Fibroblast of skin of right quadriceps (primary cell): ENCODE measurements at places on chromosomes 2 and 18.

DNA sequence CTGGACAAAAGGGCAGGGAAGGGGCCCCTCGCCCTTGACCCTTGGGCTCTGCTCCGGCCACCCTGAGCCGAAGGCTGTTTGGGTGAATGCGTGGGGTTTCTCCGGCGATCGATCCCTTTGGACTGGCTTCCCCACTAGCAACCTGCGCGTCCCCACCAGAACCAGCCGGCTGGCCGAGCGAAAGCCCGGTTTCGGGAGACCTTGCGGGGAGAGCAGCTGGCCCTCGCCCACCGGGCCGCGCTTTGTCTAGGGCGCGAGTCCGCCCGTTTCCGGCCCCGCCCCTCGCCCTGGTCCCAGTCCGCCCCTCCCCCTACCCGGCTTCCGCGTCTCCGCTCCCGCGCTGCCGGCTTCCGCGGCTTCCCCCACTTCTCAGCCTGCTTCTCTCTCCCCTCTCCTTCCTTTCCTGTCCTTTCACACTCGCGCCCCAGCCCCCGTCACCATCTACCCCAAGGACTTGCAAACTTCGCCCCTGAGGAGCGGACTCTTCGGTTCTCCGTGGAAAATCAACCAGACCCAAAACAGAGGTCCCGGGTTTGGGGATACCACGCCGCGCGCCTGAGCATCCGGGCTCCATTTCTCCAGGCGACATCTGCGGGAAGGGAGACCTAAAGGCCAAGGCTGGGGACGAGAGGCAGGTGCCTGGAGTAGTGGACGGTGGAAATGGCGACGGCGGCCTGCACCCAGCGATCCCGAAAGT lies 48.0 kb upstream of the ATP6V1B1 start:
- DNase-seq, result no peak

DNA sequence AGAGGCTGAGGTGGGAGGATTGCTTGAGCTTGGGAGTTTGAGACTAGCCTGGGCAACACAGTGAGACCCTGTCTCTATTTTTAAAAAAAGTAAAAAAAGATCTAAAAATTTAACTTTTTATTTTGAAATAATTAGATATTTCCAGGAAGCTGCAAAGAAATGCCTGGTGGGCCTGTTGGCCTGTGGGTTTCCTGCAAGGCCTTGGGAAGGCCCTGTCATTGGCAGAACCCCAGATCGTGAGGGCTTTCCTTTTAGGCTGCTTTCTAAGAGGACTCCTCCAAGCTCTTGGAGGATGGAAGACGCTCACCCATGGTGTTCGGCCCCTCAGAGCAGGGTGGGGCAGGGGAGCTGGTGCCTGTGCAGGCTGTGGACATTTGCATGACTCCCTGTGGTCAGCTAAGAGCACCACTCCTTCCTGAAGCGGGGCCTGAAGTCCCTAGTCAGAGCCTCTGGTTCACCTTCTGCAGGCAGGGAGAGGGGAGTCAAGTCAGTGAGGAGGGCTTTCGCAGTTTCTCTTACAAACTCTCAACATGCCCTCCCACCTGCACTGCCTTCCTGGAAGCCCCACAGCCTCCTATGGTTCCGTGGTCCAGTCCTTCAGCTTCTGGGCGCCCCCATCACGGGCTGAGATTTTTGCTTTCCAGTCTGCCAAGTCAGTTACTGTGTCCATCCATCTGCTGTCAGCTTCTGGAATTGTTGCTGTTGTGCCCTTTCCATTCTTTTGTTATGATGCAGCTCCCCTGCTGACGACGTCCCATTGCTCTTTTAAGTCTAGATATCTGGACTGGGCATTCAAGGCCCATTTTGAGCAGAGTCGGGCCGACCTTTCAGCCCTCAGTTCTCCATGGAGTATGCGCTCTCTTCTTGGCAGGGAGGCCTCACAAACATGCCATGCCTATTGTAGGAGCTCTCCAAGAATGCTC lies 6.6 kb downstream of the PROC start:
- no peak for DNase-seq

GRCh38 chr2:25202275-25202674 lies 33.9 kb upstream of the POMC start:
- DNase-seq, result no peak

GRCh38 chr2:120914839-120915521 lies 179.3 kb downstream of the GLI2 start:
- DNase-seq, result peak; percentile 89

- no peak for DNase-seq
These were observed 355.2 kb downstream of the GALNT13 start for GRCh38 chr2:154226931-154227330.

DNA sequence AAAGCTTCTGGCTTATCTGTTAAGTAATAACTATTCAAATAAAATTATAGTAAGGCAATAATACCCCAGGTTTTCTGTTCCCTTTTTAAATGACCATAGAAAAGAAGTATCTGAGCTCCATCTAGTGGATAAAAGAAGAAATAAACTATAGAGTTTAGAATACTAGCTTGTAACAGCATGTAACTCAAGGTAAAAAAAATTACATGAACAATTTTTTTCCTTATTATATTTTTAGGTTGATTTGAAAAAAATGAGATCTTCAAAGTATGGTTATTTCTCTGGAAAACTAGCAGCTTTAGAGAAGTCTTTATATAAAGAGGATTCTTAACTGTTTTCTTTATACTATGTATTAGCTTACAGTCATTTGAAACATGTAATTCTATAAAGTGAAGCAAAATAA lies 58.1 kb downstream of the NCKAP1 start:
- peak; percentile 23 for DNase-seq

- peak; percentile 92 for DNase-seq
These were observed 57.5 kb downstream of the DTNA start for GRCh38 chr18:34767601-34768027.

GRCh38 chr2:199131136-199131655 lies 326.5 kb downstream of the SATB2 start:
- no peak for DNase-seq

DNA sequence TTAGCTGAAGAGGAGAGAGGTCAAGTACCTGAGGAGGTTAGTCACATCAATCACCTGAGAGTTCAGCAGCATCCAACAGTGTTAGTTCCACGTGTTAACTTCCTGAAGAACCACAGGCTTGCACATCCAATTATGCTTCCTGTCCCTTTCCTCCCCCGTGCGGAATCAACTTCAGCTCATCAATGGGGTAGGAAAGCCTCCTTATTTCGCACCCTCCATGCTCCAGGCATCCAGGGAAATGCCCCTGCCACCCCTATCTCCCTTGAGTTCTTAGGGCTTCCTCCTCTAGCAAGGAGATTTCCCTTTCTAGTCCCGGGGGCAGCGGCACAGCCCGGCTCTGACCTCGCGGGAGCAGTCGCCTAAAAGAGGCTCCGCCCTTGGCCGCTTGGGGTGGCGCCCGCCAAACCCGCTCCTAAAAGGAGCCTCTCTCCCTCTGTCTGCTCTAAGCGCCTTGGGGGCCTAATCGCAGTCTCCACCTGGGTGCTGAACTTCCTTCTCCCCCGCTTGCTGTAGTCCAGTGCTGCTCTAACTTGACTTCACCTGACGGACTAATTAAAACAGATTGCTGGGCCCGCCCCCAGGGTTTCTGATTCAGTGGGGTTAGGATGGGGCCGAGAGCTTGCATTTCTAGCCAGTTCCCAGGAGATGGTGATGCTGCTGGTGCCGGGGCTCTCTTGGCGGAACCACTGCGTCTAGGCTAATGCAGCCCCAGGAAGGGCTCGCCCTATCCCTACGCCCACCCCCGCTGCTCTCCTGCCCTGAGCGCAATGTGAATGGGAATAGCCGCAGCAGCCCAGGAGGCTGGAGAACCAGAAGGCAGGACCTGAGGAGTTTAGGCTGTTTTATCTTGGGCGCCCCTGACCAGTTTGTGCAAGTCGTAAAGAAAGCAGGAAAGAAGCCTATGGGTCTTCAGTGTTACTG lies 3.4 kb upstream of the TET3 start:
- no peak for DNase-seq

DNA sequence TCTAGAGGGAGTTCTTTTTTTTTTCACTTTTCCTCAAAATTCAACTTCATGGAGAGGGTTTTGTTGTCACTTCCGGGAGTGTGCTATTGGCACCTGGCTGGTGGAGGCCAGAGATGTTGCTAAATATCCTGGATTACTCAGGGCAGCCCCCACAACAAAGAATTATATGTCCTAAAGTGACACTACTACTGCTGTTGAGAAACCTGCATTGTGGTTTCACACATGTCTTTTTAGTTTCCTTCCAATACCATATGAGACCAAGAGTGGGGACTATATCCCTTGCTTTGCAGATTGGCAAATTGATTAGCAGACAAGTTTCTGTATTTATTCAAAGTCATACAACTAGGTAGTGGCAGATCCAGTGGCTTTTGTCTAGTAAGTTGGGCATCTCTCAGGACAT lies 826.8 kb downstream of the TRIB2 start:
- DNase-seq, result no peak

DNA sequence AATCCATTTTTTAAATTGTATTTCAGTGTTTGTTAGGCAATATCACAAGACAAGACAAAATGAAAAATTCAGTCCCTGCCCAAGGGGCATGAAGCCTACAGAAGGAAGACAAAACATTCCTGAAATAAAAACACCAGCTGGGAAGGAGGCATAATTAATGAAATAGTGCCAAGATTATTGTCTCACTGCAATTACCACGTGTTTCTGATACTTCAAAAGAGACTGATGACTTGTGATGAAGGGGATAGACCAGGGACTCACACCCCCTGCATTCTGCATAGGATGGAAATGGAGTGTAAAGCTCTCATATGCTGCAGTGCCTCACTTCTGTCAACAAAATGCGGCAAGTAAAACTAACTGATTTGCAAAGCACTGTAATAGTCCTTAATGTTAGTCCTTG lies 178.1 kb downstream of the BARD1 start:
- no peak for DNase-seq

GRCh38 chr2:234203135-234203984 lies 152.9 kb downstream of the SPP2 start:
- peak; percentile 96 for DNase-seq

- DNase-seq, result no peak
These were observed 198.9 kb downstream of the BCL2 start for GRCh38 chr18:63120620-63121019.

DNA sequence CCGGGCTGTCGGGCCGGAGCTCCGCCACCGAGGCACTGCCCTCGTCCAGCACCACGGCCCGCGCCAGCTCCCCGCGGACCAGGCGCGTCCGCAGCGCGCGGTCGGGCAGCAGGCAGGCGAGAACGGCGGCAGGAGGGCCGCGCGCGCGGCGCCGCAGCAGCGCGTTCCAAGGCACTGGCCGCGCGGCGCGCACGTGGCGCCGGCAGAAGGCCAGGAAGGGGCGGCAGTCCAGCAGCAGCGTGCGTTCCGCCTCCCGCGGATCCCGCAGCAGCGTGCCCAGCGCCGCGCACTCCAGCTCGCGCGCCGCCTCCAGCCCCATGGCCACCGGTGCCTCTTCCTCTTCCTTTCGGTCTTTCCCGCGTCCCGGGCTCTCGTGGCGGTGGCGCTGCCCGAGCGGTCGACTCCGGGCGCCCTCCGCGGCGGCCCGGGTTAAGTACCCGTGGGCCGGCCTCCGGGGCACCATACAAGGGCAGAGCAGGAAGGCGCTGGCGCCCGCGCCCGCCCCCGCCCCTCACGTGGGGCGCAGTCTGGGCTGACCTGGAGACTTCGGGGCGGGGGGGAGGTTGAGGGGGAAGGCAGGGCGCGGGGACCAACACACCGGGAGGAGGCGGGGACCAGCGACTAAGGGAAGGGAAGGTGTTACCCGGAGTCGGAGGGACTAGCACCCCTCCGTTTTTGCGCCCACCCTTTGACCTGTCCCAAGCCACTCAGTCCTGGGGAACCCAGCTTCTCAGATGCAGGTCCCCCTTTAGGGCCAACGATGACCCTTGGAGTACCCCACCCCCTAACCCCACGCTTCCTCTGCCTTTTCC lies at the start of gene DUSP2:
DUSP2 (minus strand) TSS at position 405 of the 812 bp plus-strand sequence; CDS start at position 319, 86 bp downstream.
- DNase-seq, result peak; percentile 60

DNA sequence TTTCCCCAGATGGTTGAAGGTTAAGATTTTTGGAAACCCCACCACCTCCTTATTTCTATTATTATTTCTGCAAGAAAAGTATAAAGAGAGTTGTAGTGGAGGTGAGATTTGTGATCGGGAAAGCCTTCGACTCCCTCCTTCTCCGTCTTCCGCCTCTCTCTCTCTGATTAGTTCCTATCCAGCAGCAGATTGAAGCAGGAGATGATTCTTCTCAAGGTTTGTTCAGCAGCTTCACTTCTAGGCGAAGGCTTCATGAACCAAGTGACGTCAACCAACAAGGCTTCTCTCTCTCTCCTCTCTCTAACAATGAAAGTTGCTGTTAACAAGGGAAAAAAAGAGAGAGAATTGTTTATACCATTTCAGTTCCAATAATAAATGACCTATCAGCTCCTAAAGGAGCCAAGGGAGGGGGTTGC lies at the start of gene BAZ2B:
BAZ2B (minus strand) TSS at position 263 of the 416 bp plus-strand sequence. CDS start 137,829 bp downstream, outside the sequence.
- peak; percentile 82 for DNase-seq

DNA sequence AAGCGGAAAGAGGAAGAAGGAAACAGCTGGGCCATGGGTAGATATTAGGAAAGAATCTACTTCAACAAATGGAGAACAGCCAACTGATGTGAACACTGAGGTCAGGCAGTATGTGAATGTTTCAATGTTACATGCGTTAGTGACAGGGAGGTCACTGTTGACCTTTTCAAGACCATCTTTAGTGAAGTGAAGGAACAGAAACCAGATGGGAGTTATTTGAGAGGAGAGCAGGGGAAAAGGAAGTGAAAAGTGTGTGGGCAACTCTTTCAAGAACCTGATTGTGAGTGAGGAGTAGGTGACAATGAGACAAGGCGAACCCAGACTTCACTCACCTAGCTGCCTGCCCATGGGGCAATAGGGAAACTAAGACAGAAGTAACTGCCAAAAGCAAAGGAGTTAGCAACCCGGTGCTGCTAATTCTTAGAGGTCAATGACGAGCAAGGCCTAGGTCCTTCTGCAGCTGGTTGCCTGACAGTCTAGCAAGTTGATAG lies 67.0 kb downstream of the SP3 start:
- no peak for DNase-seq

DNA sequence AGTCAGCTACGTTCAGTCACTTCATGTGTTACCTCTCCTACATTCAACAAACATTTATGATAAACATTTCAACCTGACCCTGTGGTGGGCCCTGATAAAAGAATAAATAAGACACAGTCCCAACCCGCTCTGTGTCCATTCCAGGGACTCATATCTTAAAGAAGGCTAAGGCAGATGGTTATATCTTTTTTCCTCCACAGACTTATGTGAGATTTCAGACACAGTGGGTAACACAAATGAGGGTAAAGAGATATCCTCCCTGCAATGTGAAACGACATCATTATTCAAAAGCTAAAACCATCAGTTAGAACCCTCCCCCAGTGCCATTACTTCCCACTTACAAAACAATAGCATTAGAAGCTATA lies 11.1 kb upstream of the HNRNPLL start:
- DNase-seq, result no peak

DNA sequence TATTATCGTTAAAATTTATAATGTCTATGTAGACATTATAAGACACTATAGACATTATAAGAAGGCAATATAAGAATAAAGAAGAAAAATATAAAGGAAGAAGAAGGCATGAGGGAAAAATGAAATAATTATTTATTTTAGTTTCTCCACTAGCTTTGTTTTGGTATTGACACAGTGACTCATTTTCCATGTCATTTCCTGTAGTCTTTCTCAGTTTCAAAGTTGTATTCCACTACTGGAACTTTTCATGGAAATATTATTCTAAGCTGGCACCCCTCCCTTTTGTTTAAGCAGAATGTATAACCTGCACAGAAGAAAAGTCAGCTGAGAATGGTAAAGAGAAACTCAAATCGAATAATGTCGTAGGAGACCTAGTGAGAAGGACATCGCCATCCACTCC lies 234.2 kb upstream of the NETO1 start:
- no peak for DNase-seq

- no peak for DNase-seq
These were observed 900 bp downstream of the C18orf32 start for GRCh38 chr18:49486134-49486533.

- DNase-seq, result no peak
These were observed 406.2 kb upstream of the CWC22 start for GRCh38 chr2:180413336-180413735.

- DNase-seq, result peak; percentile 21
These were observed 122.8 kb upstream of the COL5A2 start for GRCh38 chr2:189302274-189302948.
